ENCODE measurements at places on chromosomes 5 and 9.

DNA sequence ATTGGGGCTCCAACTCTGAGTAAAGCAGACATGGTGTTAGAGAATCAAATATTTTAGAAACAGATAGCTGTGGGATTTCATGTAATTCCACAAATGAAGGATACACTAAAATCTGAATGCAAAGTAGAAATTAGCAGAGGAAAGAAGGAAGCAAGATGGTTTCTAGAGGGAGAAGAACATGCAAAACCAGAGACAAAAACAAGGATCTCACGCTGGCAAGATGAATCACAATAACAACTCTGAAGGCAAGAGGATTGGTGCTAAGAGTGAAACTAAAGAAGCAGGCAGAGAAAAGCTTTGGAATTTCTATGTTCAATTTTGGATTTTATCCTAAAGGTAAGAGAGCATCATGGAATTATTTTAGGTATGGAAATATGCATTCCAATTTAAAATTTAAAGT, 857.2 kb upstream of the COX7C start:
- DNase-seq: no peak

DNA sequence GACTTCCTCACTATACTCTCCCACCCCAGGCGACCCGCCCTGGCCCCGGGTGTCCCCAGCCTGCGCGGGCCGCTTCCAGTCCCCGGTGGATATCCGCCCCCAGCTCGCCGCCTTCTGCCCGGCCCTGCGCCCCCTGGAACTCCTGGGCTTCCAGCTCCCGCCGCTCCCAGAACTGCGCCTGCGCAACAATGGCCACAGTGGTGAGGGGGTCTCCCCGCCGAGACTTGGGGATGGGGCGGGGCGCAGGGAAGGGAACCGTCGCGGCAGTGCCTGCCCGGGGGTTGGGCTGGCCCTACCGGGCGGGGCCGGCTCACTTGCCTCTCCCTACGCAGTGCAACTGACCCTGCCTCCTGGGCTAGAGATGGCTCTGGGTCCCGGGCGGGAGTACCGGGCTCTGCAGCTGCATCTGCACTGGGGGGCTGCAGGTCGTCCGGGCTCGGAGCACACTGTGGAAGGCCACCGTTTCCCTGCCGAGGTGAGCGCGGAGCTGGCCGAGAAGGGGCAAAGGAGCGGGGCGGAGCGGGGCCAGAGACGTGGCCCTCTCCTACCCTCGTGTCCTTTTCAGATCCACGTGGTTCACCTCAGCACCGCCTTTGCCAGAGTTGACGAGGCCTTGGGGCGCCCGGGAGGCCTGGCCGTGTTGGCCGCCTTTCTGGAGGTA, 2.1 kb downstream of the CA9 start:
- no peak for DNase-seq

DNA sequence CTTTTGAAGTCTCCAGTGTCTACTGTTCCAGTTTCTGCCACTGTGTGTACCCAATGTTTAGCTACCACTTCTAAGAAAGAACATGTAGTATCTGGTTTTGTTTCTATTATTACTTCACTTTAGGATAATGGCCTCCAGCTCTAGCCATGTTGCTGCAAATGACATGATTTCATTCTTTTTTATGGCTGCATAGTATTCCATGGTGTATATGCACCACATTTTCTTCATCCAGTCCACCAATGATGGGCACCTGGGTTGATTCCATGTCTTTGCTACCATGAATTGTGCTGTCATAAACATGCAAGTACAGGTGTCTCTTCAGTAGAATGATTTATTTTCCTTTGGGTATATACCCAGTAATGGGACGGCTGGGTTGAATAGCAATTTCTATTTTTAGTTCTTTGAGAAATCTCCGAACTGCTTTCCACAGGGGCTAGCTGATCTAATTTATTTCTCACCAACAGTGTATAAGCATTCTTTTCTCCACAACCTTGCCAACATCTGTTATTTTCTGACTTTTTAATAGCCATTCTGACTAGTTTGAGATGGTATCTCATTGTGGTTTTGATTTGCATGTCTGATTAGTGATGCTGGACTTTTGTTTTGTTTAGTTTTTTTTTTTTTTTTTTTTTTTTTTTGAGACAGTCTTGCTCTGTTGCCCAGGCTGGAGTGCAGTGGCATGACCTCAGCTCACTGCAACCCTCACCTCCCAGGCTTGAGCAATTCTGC, 68.9 kb downstream of the WDR41 start:
- DNase-seq: no peak

DNA sequence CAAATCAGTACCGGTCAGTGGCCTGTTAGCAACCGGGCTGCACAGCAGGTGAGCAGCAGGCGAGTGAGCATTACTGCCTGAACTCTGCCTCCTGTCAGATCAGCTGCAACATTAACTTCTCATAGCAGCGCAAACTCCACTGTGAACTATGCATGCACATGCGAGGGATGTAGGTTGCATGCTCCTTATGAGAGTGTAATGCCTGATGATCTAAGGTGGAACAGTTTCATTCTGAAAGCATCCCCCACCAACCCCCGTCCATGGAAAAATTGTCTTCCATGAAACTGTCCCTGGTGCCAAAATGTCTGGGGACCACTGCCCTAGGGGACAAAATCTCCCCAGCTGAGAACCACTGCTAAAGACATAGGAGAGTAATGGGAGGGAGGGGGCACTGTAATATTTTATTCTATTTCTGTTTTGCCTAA, 51.1 kb downstream of the P4HA2 start:
- DNase-seq: no peak

GRCh38 chr9:107935931-107936330, 446.4 kb upstream of the KLF4 start:
- DNase-seq: no peak

DNA sequence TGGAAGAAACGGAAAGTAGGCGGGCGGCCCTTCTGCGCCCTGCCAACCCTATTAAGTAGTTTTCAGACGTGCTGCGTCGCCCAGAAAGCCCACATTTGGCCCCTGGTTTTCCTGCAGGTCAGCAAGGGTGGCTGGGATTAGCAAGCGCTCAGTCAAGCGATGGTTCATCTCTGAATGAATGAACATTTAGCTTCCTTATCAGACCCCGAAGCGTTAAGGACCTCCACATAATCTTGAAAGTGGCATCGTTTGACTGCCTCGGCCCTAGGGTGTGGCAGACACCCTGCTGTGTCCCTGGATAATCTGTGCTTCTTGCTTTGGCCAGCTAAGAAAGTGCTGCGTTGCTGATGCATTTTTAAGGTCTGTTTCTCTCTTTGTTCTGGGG, 684 bp downstream of the TOR1B start:
- no peak for DNase-seq

GRCh38 chr9:121454972-121455371, 44.7 kb downstream of the GGTA1 start:
- no peak for DNase-seq

Data from iPS DF 6.9 (cell line).